ENCODE measurements at places on chromosomes 3 and 15.

DNA sequence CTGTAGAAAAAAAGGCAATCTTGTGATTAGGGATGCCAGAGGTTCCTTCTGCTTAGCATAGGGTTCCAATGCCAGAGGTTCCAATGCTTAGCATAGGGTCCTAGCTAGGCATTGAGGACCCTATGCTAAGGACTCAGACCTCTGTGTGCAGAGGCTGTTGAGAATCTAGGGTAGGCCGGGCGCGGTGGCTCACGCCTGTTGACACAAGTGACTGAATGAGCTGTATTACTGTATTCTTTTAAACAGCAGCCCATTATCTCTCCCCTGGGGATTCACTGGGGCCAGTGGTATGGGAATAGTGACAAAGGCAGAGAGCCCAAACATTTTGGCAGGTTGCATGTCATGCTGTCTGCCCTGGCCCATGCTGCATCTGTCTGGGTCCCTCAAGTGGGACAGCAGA, 16.2 kb downstream of the PAK6 start:
- DNase-seq, result no peak

DNA sequence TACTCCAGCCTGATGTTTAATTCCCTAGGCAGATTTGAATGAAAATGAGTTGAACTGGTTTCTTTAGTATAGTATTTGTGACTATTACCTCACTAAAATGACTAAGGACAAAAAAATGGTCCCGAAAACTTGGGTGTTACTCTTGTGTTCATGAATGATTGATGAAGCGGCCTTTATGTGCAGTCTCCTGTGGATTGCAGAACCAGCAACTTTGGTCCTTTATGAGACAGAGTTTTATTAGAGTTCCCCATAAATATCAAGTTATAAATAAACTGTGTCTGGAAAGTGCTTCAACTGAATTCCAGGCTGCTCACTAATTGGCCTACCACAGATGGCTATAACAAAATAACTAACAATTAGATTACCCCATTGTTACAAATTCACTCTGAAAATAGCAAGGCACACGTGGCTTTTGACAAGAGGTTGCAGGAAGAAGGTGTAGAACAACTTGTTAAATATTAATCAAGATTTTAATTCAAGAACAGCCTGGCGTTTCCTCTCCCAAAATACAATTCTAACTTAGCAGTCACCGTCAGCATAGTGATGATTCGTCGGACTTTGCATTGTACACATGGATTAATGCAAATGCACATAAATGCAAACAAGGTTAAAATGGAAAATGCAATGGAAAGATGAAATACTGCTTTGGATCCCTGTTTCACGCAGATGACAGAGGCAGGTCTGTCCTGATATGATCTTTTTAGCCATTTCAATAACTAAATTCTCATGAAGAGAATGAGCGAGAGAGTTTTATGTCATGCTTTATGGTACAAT, 567.3 kb upstream of the ZNF717 start:
- no peak for DNase-seq

DNA sequence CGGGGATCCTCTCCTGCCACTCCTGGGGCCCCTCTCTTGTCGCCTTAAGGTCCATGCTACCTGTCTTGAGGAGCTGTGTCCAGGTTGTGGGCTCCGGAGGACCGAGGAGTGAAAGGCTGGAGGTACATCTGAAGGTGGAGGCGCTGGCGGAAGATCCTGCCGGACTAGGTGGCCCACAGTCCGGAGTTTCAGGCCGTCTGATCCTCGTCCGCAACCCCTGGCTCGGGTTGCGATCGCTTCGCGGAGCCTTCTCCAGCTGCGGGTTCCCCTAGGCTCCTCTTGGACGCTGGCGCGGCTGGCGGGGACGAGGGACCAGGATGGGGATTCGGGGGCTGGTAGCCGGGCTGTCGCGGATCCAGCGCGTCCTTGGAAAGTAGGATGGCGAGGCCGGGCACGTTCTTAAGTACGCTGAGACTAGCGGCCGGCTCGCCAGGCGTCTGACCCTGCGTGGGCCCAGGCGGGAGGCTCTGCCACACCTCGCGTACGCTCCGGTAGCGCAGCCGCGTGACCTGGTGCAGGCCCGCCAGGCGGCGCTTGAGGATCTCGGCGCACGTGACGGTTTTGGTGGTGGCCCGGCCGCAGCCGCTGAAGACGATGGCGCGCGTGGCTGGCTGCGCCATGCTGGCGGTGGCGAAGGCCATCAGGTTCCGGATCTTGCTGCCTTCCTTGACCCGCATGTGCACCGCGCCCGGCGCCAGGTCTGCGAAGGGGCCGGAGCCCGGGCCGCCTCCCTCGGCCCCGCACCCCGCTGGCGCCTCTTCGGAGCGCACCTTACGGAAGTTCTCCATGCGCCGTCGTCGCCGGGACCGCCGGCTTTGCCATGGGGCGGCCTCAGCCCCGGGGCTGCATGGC, 550 bp downstream of the RPP25 start:
- DNase-seq, result peak; percentile 42

GRCh38 chr3:136329593-136329992, 79.5 kb downstream of the PCCB start:
- DNase-seq, result no peak

GRCh38 chr3:66224220-66224619, 3.4 kb downstream of the SLC25A26 start:
- DNase-seq, result no peak

- DNase-seq, result no peak
These were observed 29.1 kb upstream of the SRP14 start for GRCh38 chr15:40067921-40068624.

DNA sequence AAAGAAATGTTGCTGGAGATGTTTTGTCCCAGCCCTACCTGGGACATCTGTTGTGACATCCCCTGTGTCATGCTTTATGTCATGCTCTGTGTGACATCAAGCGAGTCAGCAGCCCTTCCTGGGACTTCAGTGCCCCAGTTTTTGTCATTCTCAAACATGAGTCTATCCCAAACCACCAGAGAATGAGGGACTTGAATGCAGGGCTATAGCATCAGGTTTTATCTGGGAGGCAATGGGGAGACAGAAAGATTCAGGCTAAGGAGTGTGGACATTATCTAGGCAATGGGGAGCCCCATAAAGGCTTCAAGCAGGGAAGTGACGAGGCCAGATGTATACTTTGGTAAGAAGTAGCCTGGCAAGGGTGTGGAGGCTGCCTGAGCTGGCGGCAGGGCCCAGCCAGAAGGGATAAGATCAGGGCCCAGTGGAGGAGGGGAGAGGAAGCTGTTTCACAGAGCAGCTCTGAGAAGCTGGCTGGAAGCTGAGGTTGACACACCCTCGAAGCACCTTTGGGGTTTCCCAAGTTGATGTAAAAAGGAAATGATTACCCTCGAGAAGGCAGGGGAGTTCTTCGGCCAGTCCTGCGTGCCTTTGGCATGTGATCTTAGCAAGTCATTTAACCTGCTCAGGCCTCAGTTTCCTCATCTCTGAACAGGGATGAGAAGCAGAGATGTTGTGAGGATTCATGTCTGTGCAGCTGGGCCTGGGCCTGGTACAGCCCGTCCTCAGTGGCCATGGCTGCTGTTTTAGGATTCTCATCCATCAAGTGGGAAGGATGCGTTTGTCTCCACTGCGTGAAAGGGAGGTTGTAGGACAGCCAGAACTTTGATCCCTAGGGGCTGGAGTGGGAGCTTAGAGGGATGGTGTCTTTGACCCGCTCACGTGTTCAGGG, 34.3 kb downstream of the IRAK2 start:
- DNase-seq, result no peak

- DNase-seq, result no peak
These were observed 7.4 kb upstream of the DLG1 start for GRCh38 chr3:197305854-197306253.

DNA sequence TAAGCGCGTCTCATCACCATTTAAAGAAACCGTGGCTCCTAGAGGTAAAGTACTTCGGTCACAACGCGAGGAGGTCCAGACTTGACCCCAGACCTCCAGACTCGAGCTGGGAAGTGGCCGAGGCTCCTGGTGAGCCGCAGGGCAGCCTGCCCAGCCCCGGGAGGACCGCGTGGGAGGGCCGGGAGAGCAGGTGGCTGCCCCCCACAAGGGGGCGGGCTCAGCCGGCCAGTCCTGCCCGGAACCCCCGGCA, at the start of gene SLC27A2:
SLC27A2 (plus strand) TSS at position 228 of the 250 bp plus-strand sequence. CDS start 232 bp downstream, outside the sequence.
- DNase-seq, result no peak

DNA sequence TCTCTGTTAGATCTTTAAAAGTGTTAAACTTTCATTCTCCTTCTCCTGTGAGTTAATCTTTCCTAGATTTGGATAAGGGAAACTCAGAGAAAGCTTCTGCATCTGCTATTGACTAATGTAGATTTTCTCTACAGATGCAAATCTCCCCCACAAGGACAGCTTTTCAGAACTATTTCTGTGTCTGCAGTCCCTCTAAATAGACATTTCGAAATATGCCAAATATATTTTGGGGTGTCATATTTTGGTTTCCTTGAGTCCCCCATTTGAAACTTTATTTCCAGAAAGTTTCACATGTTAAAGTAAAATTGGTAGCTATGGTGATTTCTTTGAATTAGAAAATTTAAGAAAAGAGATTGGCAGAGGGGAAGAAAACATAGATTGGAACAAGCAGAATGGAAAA, 852.3 kb upstream of the ALCAM start:
- DNase-seq, result no peak

DNA sequence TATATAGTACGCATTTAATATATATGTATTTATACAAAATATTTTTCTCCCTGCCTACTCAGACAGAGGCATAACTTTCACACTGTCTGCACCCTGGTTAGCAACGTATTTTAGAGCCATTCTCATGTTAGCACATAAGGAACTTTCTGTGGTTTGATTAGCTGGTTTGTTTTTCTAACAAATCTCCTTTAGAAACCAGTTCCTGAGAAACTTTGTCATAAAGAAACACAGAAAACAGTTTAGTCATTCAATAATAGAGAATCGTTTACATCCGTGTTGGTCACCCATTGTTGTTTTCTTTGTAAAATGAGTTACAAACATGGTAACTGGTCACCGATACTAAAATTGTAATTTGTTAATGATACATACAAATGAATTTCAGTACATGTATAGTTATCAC, 5.9 kb upstream of the NGRN start:
- DNase-seq, result no peak

- no peak for DNase-seq
These were observed 6.4 kb downstream of the MAP6D1 start for GRCh38 chr3:183818706-183819624.

GRCh38 chr3:57977818-57978235, 30.4 kb upstream of the FLNB start:
- DNase-seq, result no peak

DNA sequence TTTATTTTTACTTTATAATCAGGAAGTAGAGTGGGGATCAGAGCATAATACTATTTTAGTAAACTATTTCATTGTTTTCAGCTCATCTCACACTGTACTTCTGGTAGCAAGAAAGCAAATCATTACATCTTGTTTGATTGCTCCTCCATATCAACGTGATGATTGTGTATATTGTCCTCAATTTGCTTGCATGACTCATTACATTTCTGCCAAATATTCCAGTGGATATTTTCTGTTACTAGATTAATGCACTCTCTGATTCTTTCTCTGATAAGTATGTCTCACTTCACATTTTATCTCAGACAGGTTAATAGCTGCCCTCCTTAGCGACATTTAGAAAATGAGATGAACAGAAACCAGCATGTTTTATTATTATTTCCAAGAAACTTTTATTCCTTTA, 1145.3 kb downstream of the OTOL1 start:
- DNase-seq, result no peak

GRCh38 chr3:105466495-105467404, 100.0 kb downstream of the ALCAM start:
- no peak for DNase-seq

DNA sequence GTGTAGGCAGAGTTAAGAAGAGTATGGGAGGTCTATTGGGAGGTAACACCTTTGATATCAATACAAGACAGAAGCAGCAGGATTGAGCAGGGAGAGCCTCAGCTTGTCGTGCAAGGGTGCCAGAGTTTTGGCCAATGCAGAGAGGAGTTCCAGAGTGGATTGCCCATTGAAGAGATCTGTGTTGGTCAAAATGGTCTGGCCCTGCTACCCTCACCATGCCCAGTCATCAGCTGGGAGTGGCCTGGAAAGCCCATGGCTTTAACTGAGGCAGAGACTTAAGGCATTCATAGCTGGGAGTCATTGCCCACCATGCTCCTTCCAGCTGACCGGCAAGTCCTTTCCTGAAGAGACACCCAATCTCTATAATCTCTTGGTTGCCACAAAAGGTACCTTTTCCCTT, 271.3 kb downstream of the ABHD5 start:
- DNase-seq, result no peak

- DNase-seq, result no peak
These were observed 74.3 kb upstream of the SCN5A start for GRCh38 chr3:38723569-38724391.

DNA sequence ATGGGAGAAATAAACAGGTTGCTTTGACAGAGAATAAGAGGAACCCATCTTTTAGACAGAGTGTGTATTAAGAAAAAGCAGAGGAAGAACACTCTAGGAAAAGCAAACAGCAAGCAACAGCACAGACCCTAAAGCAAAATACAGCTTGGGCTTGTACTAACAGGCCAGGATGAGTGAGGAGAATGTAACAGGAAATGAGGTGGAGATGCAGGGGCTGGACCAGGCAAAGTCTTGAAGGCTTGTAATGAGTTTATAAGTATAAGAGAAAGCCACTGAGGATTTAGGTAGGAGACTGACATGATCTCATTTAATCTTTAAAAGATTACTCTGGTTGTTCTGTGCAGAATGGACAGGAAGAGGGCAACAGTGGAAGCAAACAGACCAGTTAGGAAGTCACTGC, 4.9 kb downstream of the UBR1 start:
- DNase-seq, result no peak

GRCh38 chr3:46979958-46980497, 562 bp downstream of the NBEAL2 start:
- DNase-seq, result no peak

DNA sequence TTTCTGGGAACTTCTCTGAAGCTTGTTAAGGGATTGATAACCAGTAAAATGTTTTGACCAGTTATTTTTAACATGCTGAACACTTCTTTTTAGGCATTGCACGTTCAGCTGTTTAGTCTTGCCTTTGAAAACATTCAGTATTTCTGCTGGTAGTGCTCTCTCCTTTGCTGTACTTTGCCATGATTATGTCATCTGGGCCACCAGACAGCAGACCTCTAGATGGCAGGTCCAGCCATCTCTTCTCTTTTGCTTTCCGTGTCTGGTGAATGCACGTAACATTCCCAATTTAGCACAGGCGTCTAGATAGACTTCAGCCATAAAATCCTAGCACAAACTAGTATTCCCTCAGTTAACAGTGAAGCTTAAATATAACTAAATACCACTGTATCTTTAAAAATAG, 57.8 kb downstream of the RAB7A start:
- no peak for DNase-seq

DNA sequence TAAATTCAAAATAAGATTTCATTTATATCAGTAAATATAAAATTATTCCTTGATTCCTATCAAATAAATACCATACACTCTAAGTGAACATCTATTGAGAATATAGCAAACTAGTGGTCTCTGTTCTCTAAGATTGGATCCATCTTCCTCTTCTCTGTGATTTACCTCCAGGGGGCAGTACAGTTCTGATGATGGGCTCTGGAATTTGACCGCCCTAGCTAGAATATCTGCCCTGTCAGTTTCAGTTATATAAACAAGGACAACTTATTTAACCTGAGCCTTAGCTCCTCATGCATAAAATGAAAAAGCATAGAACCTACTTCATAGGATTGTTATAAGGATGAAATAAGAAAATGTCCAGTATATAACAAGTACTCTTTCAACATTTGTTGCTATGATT, 171.1 kb upstream of the CCDC54 start:
- no peak for DNase-seq

Measured in stromal cell of bone marrow (primary cell).